Left lung (tissue), 14 donors: ENCODE measurements at places on chromosomes 5 and 9. TPM values are rescaled to one million over a fixed set of nuclear protein-coding genes. Genes with fewer than 3 reads are reported as not detected.
A peak's percentile ranks its signal among the peaks of the same experiment; 100 is the strongest.

GOLM1 gene
- polyA plus RNA-seq, result 110 TPM

DNA sequence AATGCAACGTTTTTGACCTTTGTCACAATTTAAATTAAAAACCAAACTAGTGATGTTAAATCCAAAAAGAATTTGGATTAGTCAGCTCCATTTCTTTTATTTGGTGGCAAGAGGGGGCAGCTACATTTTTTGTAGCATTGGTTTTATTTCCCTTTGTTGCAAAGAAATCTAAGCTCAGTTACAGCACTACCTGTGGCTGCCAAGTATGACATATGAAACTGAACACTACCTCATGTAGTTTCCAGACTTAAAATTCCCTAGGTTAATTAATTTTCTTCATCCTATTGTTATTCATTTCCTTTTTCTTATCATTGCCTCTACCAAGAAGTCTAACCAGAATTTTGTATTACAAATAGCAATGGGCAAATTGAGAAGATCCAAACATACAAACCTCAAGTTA, 393.5 kb downstream of the BRINP1 start:
- no peak for DNase-seq

GRCh38 chr5:146082798-146083197, 22.6 kb downstream of the PLAC8L1 start:
- no peak for DNase-seq

- DNase-seq, result no peak
These were observed 93.4 kb downstream of the STRBP start for GRCh38 chr9:123174887-123175518.

DNA sequence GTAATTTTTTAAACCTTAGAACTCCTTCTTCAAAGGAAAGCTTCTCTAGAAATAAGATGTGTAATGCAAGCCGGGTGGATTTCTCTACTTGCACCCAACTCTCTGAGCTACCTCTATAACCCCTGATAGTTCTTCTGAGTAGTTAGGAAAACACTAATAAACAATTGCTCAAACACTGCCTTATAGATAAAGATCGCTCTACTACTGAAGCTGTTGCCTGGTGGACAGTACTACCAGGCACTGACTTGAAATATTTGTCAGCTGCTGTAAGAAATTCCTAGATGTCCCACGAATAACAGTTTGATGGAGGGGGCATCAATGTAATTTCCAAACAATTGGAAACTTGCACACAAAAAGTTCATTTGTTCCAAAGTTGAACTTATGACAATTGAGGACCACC, 42.0 kb downstream of the NR3C1 start:
- DNase-seq, result no peak

DNA sequence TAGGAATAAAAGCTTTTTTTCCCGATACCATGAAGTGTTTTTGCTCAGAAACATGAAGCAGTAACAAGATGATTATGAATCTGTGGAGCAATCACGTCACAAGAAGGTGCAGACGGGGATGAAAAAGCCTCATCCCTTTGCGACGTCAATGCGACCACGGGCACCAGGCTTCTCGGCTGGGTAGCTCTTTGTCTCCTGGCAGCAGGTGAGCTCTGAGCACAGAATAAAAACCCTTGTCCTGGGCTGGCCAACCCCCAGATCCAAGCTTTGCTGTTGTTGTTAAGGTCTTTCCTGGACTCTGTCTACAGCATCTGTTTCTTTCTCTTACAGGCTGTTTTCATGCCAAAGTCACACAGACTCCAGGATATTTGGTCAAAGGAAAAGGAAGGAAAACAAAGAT, 113.8 kb downstream of the ANKRD18B start:
- no peak for DNase-seq

- peak; percentile 53 for DNase-seq
These were observed 15.6 kb downstream of the SPACA9 start for GRCh38 chr9:132894346-132894745.
